SK-N-DZ (cell line): ENCODE measurements at places on chromosomes 12 and 14.
A peak's percentile ranks its signal among the peaks of the same experiment; 100 is the strongest.

DNA sequence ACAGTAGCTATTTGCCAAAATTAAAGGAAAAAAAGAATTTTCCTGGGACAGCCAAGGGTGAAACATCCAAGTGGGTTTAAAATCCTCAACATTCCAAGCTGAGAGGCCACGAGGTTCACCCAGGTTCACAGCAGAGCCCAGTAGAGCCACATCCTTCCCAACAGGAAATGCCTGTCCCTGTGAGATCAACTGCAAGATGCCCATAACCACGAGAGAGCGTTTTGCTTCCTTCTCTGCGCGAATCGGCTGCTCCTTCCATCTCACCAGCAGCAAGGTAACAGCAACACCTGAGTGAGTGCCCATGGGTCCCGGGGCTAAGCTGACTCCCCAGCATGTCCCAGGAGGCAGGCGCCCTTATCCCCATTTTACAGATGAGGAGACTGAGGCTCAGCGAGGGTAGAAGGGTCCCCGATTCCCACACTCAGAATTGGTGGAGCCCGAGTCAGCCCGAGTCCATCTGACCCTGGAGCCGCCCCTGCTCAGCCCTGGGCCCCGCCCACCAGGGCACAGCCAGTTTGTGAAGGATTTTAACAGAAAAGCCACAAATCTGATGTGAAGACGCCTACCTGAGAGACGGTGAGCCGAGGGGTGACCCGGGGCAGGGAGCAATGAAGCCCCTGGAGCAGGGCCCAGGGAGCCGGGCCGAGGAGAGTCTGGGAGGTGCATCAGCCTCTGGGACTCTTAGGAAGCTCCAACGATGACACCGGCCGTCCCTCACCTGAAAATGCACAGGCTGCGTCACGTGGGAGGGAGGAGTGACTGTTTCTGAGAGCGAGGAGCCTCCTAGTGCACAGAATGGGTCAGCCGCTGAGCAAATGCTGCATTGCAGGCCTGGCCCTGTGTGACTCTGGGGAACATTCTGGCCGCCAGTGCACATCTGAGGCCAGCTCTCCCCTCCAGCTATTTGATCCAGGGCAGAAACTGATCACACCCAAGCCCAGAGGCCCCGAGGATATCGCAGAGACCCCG, 236.9 kb upstream of the SFSWAP start:
- DNase-seq = no peak

DNA sequence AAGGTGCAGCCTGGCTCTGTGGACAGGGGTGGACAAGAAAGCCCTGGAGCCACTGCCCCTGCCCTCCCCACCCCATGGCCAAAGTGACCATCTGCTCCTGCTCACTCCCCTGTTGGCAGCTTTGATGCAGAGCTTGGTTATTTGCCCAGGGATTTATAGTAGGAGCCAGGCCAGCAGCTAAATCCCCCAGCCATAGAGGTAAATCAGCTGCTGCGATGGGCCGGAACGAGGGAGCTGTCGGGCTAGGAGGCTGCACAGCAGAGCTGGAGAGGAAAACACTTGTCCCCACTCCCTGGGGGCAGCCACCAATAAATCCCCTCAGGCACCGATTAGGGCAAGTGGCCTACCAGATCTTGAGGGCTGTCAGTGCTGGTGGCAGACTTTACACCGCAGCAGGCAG, 26.0 kb downstream of the SMUG1 start:
- no peak for DNase-seq

- no peak for DNase-seq
Measured at GRCh38 chr12:89943463-89943862, 234.8 kb upstream of the ATP2B1 start.

GRCh38 chr14:51962711-51963110, 26.6 kb upstream of the RTRAF start:
- DNase-seq = no peak

DNA sequence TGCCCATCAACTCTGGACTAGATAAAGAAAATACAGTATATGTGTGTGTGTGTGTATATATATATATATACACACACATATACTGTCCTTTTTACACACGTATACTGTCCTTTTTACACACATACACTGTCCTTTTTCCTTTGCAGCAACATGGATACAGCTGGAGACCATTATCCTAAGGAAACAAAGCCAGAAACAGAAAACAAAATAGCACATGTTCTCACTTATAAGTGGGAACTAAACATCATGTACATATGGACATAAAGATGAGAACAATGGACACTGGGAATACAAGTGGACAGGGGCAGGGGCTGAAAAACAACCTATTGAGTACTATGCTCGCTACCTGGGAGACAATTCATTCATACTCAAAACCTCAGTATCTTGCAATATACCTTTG, 23.7 kb downstream of the VDR start:
- DNase-seq = no peak

DNA sequence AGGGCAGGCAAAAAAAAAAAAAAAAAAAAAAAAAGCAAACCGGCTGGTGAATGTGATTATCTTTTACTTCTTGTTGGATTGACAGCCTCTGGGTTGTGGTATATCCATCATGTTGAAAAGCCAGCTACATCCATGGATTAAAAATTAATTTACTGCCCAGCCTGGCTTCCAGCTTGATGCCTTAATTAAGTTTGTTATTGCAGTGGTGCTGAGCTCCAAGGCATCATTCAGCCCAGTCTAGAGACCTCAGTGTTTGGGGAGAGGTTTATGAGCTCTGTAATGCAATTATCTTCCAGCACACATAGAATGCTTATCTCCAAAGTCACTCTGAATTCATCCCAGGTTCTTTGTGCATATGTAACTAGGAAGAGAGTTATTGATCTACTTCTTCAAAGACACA, 114.8 kb downstream of the RIMBP2 start:
- DNase-seq = peak; percentile 99

DNA sequence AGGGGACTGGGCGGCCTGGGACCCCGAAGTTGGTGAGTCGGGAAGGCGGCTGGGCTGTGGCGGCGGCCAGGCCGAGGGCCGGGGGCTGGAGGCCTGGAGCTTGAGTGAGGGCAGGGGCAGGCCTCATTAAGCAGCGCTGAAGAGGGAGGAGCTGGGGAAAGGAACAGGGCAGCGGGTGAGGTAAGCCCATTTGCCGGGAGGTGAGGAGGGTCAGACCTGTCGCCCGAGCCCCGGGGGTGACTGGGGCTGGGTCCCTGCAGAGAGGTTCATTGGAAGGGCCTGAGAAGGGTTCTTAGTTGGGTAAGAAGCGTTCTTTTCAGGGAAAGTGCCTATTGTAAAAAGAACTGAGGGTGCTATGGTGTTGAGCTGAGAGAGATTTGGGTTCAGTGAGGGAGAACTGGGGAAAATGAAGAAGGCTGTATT, 441 bp downstream of the RAB5B start:
- peak; percentile 62 for DNase-seq
